Left colon (tissue), 2 donors: ENCODE measurements at places on chromosomes 12 and 14.

GRCh38 chr12:12786706-12787601, 1.5 kb downstream of the APOLD1 start:
- DNase-seq: peak; percentile 82

- no peak for DNase-seq
Measured at GRCh38 chr12:123907726-123908476, 64.7 kb downstream of the CCDC92 start.

- no peak for DNase-seq
Measured at GRCh38 chr12:62205346-62205745, 54.9 kb upstream of the USP15 start.

DNA sequence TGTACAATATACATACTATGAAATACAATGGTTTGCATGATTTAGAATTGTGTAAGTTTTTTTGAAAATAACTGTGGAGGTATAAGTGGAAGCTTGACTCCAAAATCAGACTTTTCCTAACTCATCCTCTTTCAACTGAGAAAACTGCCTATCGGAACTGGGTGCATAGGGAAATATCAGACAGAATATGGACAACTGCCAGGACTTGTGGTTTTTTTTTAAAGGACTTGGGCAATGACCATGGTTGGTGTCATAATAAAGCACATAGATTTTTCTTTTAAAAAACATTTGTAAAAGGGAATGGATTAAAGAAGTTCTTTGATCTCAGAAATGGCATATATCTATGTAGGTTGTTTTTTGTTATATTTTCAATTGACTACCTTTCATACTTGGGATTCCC, 53.3 kb upstream of the LRRK2 start:
- DNase-seq: no peak

GRCh38 chr14:102086972-102087761, at the start of gene HSP90AA1:
Gene HSP90AA1, minus strand, starts transcription at chr14:102087044. Its CDS starts 666 bp downstream, at chr14:102086378.
- DNase-seq: peak; percentile 91

DNA sequence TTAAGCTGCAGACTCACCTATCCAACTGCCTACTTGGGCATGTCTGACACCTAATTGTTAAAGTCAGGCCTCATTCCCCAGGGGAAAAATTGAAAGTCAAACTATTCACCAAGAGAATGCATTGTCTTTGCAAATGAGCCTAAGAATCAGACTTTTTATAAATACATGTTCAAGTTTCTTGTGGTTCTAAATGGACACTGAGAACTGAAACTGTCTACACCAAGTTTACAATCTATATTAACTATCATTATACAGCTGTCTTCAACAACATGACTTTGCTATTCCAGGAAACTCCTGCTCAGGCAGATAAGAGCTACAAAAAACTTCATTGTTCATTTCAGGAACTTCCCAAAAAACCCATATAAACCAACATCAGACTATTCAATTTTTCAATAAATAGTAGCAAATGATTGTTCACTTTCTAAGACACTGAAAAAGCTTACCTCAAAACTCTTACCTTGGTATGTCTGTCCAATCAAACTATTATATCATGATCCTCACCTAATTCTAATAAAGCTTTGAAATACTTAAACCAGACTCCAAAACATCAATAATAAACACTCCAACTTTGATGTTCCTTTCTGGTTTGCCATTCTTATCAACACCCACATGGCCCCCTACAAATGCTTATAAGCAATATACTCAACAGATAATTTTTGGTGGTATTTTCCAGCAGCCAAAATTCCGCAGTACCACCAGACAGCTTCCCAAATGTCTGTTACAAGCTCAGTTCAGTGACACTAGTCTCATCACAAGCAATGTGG, 24.2 kb downstream of the CDK17 start:
- no peak for DNase-seq

DNA sequence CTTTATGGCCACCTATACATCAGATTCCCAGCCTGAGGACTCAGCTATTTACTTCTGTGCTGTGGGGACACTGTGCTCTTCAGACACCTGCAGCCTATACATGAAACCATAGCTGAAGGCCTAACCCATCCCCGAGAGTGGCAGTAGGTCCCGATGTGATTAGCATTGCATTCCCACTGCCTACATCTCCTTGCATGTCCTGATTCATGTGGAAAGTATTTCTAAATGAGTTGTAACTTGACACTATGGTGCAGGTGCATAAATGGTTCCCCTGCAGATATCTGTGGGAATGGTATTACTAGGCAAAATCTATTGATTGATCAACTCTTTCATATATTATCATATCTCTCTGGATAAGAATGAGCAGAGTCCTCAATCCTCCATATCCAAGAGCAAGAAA, 433.5 kb downstream of the DAD1 start:
- DNase-seq: no peak

DNA sequence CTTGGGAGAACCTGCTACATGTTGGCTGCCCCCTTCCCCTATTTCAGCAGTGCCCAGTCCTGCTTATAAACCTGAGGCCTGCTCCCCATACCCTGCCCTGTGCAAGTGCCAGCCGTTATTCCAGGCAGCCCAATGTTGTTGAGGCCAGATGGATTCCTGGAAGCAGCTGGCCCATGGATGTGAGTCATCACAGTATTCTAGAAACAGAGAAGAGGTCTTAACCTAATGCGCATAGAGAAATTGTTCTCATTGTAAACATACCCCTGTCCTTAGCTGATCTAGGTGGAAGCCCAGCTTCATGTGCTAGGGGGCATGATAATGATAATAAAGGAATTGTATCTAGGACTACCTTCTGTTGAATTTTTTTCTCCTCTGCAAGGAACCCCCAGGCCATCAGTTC, 69.7 kb downstream of the TSPAN11 start:
- DNase-seq: no peak

- DNase-seq: no peak
Measured at GRCh38 chr14:88823968-88824313, 510 bp upstream of the TTC8 start.

- peak; percentile 30 for DNase-seq
Measured at GRCh38 chr12:27333403-27334009, 870 bp downstream of the BMAL2 start.

DNA sequence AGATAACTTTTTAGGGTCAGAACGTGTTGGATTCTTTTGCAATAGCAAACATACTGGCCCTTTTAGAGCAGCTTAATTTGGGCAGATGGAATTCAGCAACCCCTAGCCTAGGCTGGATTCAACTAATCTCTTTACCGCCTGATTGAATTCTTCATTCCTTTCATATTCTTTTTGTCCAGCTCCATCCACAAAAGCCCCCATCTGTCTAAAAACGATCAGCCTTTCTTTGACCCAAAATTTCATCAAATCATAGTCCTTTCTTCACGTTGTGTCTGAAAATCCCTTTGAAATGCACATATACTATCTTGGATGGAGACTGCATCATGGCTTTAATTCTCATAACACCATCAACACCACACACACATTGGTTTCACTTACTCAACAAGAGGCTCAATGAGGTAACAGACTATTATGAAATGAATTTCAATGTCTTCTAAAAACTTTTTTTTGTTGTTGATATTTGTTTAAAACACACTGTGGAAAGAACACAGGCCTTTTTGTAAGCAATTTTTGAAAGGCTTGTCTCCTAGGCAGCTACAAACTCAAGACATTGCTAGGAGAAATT, 128.0 kb upstream of the EEA1 start:
- no peak for DNase-seq

GRCh38 chr14:59482541-59483331, 1.5 kb downstream of the L3HYPDH start:
- DNase-seq: no peak

- no peak for DNase-seq
Measured at GRCh38 chr14:67814821-67815220, 1.6 kb downstream of the ZFYVE26 start.

DNA sequence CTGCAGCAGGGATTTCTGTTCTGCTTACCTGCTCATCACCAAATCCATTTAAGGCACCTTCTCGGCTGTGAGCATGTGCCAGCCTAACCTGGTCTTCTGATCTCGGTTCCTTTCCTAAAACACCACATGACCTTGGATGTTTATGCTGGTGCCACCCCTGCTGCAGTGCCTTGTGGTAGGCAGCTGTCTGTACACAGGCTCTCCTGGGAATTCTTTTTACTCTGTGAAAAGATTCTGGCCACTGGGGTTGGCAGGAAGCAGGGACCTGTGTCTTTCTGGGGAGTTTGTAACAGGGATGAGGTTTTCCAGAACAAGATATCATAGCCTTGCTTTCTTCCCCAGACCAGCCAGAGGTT, 10.4 kb upstream of the PLEKHG3 start:
- no peak for DNase-seq

DNA sequence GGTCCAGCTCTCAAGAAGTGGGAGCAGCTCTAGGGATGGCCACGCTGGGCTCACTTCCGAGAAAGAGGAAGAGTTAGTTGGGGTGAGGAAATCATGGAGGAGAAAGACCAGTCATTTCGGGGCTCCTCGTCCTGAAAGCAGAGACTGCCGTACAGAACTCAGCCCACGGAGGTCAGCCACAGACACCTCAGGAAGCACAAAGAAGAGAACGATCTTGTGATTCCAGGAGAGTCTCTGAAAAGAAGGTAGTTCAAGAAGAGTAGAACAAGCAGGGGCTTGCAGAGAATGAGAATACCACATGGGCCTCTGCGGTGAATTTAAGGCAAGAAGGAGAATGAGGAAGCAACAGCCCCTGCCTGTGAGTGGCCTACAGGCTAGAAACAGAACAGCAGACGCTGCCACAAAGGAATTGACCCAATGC, 311.9 kb downstream of the CACNA1C start:
- no peak for DNase-seq

- peak; percentile 23 for DNase-seq
Measured at GRCh38 chr12:82359115-82359478, 768 bp downstream of the METTL25 start.

DNA sequence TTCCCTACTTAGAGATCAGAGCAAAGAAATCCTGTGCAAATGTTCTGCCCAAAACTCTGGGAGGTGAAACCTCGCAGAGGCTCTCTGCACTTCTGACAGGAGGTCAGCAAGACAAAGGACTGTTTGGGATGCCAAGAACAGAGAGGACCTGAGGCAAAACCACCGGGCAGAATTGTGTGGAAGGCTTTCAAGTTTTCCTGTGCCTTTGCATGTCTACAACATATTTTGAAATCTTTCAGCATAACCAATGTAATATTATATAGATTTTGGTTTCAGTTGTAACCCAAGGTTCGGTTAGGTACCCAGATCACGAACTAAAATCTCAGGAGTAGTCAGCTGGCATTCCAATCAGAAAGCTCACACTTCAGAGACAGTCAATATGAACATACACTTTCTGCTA, 99.4 kb upstream of the PLEKHA5 start:
- DNase-seq: no peak

DNA sequence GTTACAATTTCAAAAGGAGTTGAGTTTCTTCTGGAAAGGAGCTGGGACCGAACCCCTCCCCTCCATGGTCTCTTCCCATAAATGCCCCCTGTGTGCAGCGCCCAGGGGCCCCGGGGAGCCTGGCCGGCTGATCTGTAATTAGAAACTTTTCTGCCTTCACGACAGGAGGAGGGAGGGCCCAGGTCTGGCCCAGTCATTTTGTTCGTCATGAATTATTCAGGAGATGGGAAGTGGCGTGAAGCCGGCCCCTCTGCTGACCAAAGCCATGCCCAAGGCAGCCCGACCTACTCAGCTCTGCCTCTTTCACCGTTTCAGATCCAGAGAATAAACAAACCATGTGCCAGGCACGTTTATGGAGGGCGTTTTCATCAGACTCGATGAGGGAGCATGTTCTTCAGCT, 33.3 kb upstream of the MSI1 start:
- DNase-seq: no peak

- no peak for DNase-seq
Measured at GRCh38 chr14:100528962-100529560, 58.2 kb downstream of the BEGAIN start.

GRCh38 chr14:72948481-72949138, 22.3 kb downstream of the DCAF4 start:
- DNase-seq: peak; percentile 85

GRCh38 chr12:6644257-6644596, 3.0 kb downstream of the ACRBP start:
- no peak for DNase-seq

- no peak for DNase-seq
Measured at GRCh38 chr12:68469113-68469512, 137.0 kb upstream of the MDM1 start.

DNA sequence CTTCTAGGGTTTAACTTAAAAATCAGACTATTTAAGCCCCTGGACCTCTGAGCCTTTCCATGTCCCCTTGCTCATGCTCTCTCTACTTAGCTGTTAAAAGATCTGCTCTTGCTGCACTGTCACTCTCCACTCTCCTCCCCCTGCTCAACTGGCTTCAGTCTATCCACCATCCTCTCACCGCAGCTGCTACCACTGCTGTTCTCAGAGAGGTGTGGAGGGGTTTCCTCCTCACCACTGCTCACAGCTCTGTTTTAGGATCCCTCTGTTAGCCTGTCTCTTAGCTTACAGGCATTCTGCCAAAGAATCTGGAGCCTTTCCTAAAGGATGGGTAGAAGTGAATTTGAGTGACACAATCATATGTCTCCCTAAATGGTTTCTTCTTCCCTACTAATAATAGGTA, 43.7 kb upstream of the ATP2B1 start:
- DNase-seq: no peak

- no peak for DNase-seq
Measured at GRCh38 chr14:79279645-79280597, 931.4 kb downstream of the DIO2 start.

- no peak for DNase-seq
Measured at GRCh38 chr14:68734231-68734732, 58.6 kb downstream of the ZFP36L1 start.

DNA sequence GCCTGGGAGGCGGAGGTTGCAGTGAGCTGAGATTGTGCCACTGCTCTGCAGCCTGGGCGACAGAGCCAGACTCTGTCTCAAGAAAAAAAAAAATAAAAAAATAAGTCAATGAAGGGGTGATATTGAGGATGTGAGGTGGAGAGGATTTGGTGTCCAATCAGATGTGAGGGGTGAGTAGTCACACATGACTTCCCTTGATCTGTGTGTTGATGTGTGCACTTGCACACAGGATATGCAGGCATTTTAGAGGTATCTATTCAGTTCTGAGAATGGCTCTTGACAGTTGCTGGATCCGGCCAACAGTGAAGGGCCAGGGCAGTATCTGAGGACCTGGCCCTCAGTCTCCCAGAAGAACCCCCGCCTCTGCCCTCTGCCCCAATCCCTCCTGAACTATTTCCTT, 7.8 kb upstream of the SP7 start:
- no peak for DNase-seq

DNA sequence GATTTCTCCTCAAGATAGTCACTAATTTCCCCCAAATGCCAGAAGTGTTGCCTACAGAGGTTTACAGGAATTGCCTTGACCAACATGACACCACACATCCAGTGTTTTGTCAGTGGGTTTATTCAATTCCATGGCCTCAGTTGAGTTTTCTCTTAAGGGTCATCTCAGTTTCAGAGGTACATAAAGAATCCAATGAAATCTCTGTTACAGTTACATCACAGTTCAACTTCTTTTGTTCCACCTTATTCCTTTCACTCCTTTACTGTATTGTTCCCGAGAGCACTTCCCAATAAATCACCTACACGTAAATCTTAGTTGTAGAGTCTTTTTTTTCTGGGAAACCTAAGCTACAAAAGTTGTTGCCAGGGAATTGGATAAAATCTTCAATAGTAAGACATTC, 73.6 kb upstream of the GARIN6 start:
- DNase-seq: no peak
